Daoy (cell line): ENCODE measurements at places on chromosomes 3 and 15. TPM values are rescaled to one million over a fixed set of nuclear protein-coding genes. Genes with fewer than 3 reads are reported as not detected.
A peak's percentile ranks its signal among the peaks of the same experiment; 100 is the strongest.

DNA sequence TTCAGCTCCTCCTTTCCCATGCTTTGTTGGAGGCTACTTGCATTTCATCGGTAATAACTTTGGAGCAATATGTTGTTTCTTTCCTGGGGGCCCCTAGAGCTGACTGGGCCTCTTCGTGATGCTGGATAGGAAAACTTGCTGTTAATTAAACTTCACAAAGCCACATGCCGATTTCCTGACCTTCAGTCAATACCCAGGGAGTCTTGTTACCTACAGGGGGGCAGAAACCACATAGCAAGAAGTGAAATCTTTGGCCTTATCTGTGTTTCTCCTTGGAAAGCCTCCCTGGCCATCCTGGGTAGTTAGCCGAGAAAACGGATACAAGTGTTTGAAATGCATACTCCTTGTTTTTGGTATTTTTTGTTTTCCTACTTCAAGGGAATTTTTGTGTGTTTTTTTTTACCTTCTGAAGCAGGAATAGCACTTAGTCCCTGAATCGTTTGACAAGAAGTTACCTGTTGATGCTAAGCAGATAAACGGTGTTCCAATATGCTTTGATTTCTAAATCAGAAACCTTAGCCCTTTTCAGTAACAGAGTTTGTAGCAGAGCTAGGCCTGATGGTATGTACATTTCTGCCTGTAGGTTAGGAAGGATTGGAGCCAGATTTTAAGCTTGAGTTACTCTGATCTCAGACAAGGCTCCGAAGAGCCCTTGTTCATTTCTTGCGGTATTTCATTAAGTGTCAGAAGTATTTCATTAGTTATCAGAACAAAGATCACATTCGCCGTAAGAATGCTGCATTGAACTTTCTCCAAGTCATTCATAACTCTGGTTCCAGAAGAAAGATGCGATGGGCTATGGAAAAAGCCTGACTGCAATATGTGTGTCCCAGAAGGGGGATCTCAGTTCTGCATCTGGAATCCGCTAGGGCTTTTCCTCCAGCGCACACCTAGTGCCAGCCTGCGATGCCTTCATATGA is 111.5 kb downstream of the THSD4 start:
- no peak for DNase-seq

GRCh38 chr3:134711284-134711683 is 60.5 kb upstream of the KY start:
- DNase-seq: peak; percentile 69

DNA sequence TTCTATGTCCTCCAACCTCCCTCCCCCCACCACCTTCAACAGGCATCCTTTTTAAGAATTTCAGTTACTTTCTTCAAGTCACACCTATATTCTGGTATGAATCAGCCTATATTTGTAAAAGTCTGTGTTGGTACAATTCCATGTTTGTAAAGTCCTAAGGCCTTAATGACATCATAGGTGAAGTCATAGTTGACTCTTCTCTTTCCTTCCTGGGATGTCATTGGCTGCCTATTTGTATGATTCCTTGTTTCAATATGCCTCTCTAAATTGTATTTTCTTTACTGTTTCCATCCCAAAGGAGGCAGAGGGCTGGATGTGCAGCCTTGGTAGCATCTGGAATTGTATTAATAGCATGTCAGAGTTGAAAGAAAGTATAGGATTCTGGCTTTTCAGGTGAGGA is 56.5 kb downstream of the ADAMTSL3 start:
- no peak for DNase-seq

DNA sequence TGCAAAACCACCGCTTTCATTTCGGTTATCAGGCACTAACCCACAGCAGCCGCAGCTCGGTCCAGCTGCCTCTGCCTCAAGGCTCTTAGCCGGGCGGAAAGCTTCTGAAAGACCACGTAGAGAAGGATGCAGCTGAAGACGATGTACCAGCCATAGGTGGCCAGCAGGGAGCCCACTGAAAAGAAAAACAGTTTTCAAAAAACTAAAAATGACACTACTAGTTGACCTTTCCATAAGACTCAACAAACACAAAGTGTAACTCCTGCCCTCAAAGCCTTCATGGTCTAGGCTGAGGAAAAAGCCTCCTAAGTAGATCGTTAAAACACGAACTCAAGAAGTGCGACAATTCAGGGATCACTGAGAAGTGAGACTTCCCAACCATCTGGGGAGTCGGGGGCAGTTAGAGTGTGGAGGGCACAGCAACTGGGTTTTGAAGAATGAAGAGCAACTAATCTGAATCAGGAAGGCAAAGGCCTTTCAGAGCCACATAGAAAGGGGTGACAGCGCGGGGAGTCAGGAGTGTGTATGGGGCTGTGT is 716 bp downstream of the SELENOS start:
- peak; percentile 29 for DNase-seq

GRCh38 chr3:135965506-135966270 is at the start of gene PPP2R3A:
PPP2R3A (plus strand) TSS chr3:135965728; CDS start chr3:136001499, 35,771 bp downstream.
- peak; percentile 93 for DNase-seq

LMLN gene
- total RNA-seq: 4.4 and 7.7 TPM in 2 replicates

GRCh38 chr3:44114142-44114541 is 127.5 kb upstream of the TOPAZ1 start:
- DNase-seq: peak; percentile 36

DNA sequence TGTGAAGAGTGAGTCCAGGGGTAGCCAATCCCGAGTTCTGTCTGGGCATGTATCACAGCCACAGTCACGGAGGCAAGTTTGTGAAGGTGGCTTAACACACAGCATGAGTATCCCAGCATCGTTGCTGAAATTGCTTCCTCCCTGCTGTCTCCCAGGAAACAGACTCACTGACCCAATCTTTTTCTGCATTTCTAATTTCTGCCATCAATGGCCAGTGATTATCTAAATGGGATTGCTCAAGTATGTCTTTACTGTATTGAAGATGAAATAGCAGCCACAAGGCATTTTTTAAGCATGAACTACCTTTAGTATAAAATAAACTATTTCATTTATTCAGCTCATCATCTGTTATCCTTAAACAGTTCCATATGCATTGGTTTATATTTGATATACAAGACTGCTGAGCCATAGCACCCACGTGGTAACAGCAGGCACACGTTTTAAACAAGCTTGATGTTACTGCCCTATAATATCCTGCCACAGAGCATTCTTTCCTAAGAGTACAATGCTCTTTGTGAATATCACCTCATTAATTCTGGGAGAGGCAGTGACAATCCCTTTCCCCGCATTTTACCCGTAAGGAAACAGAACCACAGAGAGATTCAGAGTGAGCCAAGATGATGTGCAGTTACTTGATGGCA is 276.6 kb upstream of the THBS1 start:
- DNase-seq: no peak

SLC6A11 gene
- 0.80 and 1.6 TPM in 2 replicates for total RNA-seq

GRCh38 chr3:143769616-143770015 is 78.7 kb downstream of the SLC9A9 start:
- no peak for DNase-seq

DNA sequence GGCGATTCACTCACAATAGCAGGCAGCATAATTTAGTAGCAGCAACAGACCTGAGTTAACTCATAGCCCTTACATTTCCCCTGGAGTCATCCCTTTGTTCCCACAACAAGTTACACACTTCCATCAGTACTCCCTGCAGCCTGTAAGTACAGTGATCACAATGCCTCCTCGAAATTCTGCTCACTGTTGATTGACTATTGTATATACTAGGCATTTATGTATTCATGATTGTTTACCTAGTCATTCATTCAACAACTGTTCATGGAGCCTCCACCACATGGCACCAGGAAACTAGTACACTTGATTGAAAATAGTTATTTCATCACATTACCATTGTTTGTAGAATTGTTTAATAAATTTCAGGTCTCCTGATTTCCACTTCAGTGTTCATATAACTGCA is 71.4 kb upstream of the P3H2 start:
- no peak for DNase-seq

DNA sequence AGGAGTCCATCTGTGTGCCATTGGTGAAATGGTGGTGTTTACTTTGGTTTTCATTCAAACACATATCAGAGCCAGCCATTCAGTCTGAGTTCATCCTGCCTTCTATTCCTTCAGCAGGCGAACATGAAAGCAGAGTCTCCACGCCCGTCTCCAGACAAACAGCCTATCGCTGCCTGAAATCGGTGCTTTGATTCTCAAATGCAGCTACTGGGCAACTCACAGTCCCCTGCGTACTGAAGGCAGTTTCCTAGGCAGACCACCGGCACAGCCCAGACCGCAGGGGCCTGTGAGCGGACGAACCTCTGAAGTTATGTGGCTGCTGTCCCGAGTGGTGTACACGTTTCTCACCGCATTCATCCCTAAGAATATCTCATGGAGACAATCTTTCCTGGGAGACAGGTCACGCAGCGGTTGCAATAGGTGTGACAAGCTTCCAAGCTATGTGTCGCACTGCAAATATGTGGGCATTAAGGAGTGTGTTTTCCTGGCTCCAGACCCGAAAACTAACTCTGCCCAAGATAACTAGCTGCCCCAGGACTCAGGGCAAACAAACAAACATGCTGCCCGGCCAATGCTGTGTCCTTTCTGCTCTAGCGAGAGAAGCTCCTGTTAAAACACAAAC is 16.9 kb upstream of the RYR3 start:
- peak; percentile 40 for DNase-seq

GRCh38 chr3:112505907-112506306 is 6.6 kb upstream of the BTLA start:
- DNase-seq: no peak

DNA sequence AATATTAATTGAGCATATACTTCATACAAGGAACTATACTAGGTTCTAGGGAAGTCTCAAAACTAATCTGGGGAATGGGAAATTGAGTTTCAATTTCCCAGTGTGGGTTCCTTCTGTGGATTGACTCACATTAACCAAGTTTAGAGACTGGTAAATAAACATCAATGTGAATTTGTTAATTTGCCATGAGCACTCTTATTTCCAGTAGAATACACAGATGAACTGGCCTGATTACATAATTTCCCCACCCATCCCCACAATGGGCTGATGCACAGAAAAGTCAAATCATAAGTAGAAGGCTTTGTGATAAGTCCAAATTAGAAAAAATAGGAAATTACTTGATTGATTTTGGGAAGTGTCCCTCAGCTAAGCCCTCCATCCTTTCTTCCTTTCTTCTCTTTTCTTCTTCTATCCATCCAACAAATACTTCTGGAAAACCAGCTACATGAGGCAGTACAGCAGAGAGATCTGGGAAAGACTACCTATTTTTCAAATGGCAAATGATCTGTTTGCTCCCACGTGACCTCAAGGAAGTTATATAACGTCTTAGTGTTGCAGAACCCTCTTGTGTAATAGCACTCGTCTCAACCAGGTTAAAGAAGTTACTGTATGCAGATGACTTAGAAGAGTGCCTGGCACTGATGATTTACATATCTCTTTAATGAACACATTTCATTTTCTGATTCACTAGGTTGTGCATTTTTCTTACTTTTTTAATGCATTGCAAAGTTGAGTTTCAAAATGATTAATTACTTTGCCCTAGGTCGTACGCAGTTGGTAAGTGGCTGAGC is 312.3 kb downstream of the SV2B start:
- no peak for DNase-seq

- no peak for DNase-seq
Measured at GRCh38 chr3:160434071-160434470, 15.5 kb downstream of the TRIM59 start.

DNA sequence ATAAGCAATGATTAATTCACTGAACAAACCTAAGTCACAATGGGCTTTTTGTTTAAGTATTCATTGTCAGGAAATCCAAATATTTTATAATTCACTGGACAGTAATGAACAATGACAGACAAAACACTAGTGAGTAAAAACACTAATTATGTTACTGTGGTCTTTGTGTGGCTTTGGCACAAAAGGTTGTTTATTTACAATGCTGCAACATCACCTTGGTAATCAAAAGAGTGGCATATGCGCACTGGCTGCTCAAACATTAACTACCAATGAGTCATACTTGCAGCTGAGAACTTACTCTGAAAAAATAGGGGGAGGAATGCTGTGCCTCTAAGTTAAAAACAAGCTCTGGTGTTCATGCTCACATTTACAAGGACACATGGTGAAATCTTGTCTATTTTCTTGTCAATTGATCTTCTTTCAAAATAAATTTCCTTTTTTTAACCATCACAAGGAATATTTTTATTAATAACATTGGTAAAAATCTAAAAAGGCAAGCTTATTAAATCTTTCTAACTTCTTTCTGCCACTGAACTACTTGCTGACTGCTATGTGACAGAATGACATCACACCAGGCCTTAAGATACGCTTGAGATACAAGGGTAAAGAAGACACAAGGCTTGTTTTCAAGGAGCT is 85.2 kb upstream of the PPIB start:
- DNase-seq: peak; percentile 77

- DNase-seq: no peak
Measured at GRCh38 chr15:50390554-50391264, 33.5 kb upstream of the USP8 start.

GOLGA8G gene
- 0.21 TPM in 1 of 2 replicates, not detected in the other for total RNA-seq

ANKRD63 gene
- total RNA-seq: 0.63 and 0.97 TPM in 2 replicates

EMC7 gene
- total RNA-seq: 22.2 and 27.9 TPM in 2 replicates

GRCh38 chr3:115710799-115711198 is 87.5 kb downstream of the GAP43 start:
- DNase-seq: peak; percentile 28

GRCh38 chr3:120013481-120013880 is 80.8 kb downstream of the GSK3B start:
- DNase-seq: no peak

- DNase-seq: no peak
Measured at GRCh38 chr3:157469561-157470294, 33.1 kb downstream of the PTX3 start.

DCBLD2 gene
- total RNA-seq: 298 and 307 TPM in 2 replicates

GRCh38 chr3:171542976-171543375 is 82.8 kb upstream of the TNIK start:
- DNase-seq: no peak

PTPRG gene
- total RNA-seq: 5.2 and 9.1 TPM in 2 replicates

- peak; percentile 74 for DNase-seq
Measured at GRCh38 chr3:9500108-9501050, 53.2 kb downstream of the LHFPL4 start.

DNA sequence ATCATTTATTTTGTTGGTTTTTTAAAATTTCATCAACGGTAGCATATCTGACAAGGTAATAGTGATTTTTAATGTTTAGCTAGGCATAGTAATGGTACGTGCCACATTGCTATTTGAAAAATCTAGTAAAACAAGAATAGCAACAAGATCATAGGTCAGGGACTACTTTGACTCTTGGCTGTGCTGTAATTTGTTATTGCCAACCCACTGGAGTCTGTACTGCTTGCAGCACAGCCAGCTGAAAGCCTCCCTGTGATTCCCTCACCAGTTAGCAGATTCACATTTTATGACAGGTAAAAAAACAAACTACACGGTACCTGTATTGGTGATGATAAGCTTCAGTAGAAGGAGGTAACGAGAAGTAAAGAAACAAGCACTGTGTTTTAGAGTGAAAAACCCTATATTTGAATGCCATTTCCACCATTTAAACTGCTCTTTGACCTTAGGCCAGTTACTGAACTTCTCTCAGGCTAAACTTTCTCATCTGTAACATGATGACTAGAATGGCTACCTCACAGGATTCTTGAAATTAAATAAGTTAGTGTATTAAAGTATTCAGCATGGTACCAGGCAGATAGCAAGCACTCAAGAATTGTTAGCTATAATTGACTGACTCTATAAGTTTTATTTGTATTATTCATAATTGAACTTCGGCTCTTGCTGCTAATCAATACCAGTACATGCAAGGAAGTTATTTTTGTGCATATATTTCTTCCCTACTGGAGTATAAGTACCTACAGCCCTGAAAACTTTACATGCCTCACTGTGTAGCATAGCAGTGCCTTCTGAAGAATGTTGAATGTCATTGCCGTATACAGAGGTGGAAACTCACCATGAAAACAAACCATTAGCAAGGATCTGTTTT is 16.1 kb downstream of the FILIP1L start:
- no peak for DNase-seq

CPN2 gene
- total RNA-seq: not detected in 2 replicates

AADACL2 gene
- total RNA-seq: not detected in 2 replicates

GPR62 gene
- total RNA-seq: not detected in 2 replicates
